ENCODE measurements at places on chromosomes 16 and 17. TPM values are rescaled to one million over a fixed set of nuclear protein-coding genes. Genes with fewer than 3 reads are reported as not detected.

Gene SLC16A3
- 171 TPM for total RNA-seq

Gene CYB5D1
- 14.0 TPM for total RNA-seq

Gene SLC5A10
- not detected for total RNA-seq

GRCh38 chr17:16962804-16963203 is 9.1 kb downstream of the TNFRSF13B start:
- no peak overlapping the region for H3K27ac ChIP-seq
- DNase-seq, result no peak
- no peaks in the 10 kb centered on the region for H3K4me1 ChIP-seq
- H3K36me3 ChIP-seq, result no peaks in the 10 kb centered on the region

DNA sequence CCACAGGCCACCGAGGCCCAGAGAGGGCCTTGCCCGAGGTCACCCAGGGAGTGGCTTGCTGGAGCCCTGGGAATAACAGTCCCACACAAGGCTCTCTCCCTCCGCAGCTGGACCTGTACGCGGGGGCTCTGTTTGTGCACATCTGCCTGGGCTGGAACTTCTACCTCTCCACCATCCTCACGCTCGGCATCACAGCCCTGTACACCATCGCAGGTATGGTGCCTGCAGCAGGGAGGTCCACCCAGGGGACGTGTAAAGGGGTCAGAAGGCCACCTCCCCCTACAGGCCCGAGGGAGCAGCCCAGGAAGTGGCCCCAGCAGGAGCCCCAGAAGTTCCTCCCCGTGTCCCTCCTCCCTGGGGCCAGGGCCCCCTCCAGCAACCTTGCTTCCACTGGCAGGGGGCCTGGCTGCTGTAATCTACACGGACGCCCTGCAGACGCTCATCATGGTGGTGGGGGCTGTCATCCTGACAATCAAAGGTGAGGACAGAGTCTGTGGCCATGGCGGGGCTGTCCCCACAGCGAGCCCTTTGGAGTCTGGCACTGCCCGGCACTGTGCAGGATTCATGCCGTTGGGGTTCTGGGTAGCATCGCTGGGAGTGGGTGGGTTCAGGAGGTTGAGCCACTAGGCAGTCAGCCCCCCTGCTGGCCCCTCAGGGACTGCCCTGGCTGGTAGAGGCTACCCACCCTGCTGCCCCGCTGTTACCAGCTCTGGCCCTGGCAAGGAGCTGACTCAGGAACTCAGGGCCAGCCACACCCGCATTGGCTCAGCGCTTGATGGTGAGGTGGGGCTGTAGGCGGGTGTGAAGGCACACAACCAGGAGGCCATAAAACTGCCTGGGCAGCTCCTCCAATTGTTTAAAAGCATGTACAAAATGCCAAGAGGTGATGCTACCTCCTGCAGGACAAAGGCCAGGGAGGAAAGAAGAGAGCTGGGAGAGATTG is 17.3 kb downstream of the SLC5A10 start:
- no peaks in the 10 kb centered on the region for H3K27me3 ChIP-seq
- peaks cover 6% of the 10 kb centered on the region for H3K36me3 ChIP-seq
- H3K4me1 ChIP-seq, result peaks cover 4% of the 10 kb centered on the region
- no peak overlapping the region for H3K27ac ChIP-seq
- no peak for DNase-seq
- no peak overlapping the region for H3K4me3 ChIP-seq

GRCh38 chr17:65177901-65178300 is 40.7 kb downstream of the RGS9 start:
- peak overlapping the region; percentile 79 for H3K27ac ChIP-seq
- peaks cover 7% of the 10 kb centered on the region for H3K36me3 ChIP-seq
- no peak for DNase-seq
- H3K4me1 ChIP-seq, result peaks cover 60% of the 10 kb centered on the region
- H3K4me3 ChIP-seq, result no peak overlapping the region
- no peaks in the 10 kb centered on the region for H3K27me3 ChIP-seq

DNA sequence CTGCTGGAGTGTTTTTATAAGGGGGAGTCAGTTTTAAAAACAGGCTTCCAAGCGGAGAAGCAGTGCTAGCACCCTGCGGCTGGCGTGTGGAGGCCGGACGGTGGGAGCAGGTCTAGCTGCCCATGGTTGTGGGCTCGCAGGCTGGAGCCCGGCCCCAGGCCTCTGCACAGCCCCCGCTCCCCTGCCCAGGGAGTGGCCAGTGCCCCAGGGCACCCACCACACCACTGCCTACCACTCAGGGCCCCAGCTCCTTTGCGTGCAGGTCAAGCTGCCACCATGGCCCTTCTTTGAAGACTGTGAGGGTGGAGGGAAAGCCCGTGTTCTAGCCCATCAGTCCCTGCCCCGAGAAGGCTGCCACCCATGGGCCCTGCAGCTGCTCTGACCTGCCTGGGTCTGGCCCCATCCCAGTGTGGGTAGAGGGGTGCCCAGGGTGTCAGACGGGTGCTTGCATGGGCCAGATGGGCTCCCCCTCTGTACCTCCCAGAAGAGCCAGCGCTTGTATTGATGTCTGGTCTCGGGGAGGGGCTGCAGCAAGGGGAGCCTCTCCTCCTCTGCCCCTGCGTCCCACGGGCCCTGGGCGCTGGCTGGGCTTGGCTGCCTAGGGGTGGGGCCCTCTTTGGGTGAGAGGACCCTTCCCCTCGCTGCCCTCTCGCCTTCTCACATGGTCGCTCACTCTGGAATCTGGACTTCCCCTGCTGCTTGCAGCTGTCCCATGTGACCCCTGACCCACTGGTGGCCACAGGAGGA is 1.5 kb upstream of the NUDT16L1 start:
- peak overlapping the region; percentile 15 for H3K27ac ChIP-seq
- no peaks in the 10 kb centered on the region for H3K27me3 ChIP-seq
- peak overlapping the region; percentile 55 for H3K4me3 ChIP-seq
- no peak for DNase-seq
- peaks cover 9% of the 10 kb centered on the region for H3K36me3 ChIP-seq

- H3K27ac ChIP-seq, result peak overlapping the region; percentile 40
- DNase-seq, result no peak
- peaks cover 15% of the 10 kb centered on the region for H3K4me1 ChIP-seq
- peaks cover 34% of the 10 kb centered on the region for H3K36me3 ChIP-seq
- H3K27me3 ChIP-seq, result no peaks in the 10 kb centered on the region
- H3K4me3 ChIP-seq, result no peak overlapping the region
Measured at GRCh38 chr17:75317671-75318070, 28.4 kb upstream of the SLC25A19 start.

GRCh38 chr17:31156326-31156725 is 61.5 kb downstream of the NF1 start:
- no peak overlapping the region for H3K27ac ChIP-seq
- no peak for DNase-seq
- no peak overlapping the region for H3K4me3 ChIP-seq
- peaks cover 14% of the 10 kb centered on the region for H3K36me3 ChIP-seq
- H3K27me3 ChIP-seq, result no peaks in the 10 kb centered on the region
- H3K4me1 ChIP-seq, result peaks cover 11% of the 10 kb centered on the region
